Endothelial cell (in vitro differentiated cells): ENCODE measurements at places on chromosomes 4 and X.
A peak's percentile ranks its signal among the peaks of the same experiment; 100 is the strongest.

- peak; percentile 37 for DNase-seq
Observed at GRCh38 chrX:111869639-111870034, 6.3 kb upstream of the TRPC5OS start.

DNA sequence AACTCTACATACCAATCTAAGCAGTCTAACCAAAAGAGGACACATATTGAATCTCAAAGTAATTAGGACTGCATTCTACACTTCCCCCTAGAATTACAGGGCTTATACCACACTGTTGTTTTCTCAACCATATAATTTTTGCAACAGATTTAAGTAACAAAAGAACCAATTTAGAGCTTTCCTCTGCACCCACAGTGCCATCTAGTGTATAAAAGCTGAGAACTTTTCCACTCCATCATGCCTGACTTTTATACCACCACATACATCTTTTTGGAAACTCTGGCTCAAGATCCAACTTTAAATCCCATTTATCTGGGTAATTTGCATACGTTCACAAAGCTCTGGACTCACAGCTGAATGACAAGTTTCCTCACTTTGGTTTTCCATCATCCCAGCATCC lies 99.5 kb downstream of the EFHC2 start:
- DNase-seq: no peak

- no peak for DNase-seq
Observed at GRCh38 chr4:100929135-100929534, 411.3 kb upstream of the EMCN start.

- no peak for DNase-seq
Observed at GRCh38 chr4:87171944-87172343, 48.5 kb downstream of the KLHL8 start.

DNA sequence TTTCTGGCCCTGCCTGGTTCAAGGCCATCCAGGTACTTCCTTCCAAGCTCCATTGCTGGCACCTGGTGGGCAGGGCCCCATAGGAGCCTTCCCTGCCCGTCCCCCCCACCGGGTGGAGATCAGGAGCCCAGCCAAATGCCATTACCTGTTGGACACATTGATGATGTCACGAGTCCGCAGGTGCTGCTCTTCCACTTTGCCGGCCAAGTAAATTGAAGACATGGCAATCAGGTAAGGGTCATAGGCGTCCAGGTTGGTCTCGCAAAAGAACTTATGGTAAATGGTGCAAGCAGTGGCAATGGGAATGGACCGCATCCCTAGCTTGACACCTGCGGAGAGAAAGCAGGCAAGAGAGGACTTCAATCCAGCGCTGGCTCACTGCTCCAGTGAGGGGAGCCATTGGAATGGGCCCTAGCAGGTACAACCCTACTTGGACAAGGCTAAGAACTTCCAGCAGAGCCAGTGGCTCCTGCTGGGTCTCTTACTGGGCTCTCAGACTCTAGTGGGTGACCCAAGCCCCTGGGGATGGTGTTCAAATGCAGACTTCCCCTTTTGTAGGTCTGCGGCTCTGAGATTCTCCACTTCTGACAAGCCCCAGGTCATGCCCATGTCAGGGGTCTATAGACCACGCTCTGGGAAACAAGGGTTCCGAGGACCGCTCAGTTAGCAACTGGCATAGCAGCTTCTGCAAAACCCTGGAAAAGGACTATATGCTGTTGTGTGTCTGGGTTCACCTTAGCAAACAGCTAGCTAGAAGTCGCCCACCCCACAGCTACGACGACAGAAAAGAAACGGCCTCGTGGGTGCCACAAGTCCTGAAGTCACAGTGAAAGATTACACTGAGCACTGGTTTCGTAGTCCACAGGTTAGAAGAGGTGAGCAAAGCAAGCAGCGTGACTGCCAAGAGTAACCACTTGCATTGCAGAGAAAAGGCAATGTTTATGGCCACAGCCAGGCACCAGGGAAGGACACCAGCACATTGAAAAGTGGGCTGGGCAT lies 2.8 kb downstream of the CCNQ start:
- DNase-seq: no peak

DNA sequence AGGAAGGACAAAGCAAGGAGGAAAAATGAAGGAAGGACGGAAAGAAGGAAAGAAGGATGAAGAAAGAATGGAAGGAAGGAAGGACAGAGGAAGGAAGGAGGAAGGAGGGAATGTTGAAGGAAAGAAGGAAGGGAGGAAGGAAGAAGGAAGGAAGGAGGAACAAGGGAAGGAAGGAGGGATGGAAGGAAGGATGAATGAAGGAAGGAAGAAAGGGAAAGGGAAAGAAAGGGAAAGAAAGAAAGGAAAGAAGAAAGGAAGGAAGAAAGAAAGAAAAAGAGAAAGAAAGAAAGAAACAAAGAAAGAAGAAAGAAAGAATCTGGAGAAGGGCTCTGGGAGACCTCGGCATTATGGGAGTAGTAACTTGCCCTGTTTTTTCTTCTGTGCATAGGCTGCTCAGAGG lies 70.8 kb upstream of the SHISA3 start:
- DNase-seq: no peak

DNA sequence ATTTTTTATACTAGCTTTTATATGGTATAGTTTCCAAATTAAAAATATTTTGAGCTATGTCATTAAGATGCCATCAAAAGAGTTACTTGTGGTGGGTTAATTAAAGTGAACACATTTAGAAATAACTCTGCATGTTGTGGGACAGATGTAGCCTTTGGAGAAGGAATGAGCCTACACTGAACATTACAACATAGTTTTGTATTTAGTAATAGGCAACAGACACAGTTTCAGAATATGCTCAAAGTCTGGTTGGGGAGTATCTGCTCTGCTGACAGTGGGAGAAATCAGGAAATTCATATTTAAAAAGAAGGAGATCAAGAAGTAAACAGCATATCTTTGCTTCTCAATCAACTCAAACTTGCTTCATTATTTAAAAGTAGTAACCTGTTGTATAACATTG lies 23.7 kb downstream of the EMCN start:
- DNase-seq: no peak

DNA sequence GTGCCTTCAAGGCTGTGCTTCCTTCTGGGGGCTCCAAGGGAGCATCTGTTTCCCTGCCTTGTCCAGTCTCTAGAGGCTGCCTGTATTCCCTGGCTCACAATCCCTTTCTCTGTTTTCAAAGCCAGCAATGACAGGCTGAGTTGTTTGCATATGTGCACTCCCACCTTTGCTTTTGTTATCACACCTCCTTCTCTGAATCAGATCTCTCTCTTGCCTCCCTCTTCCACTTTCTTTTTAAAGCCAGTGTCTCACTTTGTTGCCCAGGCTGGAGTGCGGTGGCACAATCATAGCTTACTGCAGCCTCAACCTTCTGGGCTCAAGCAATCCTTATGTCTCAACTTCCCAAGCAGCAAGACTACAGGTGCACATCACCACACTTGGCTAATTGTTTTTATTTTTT lies 37.1 kb upstream of the LEF1 start:
- no peak for DNase-seq

- no peak for DNase-seq
Observed at GRCh38 chr4:46081674-46082073, 42.2 kb downstream of the GABRG1 start.

- no peak for DNase-seq
Observed at GRCh38 chrX:17674601-17675000, 62.7 kb upstream of the SCML1 start.

- no peak for DNase-seq
Observed at GRCh38 chr4:112910109-112910736, 139.2 kb upstream of the ANK2 start.

- DNase-seq: no peak
Observed at GRCh38 chr4:89298788-89299152, 8.8 kb downstream of the GPRIN3 start.

DNA sequence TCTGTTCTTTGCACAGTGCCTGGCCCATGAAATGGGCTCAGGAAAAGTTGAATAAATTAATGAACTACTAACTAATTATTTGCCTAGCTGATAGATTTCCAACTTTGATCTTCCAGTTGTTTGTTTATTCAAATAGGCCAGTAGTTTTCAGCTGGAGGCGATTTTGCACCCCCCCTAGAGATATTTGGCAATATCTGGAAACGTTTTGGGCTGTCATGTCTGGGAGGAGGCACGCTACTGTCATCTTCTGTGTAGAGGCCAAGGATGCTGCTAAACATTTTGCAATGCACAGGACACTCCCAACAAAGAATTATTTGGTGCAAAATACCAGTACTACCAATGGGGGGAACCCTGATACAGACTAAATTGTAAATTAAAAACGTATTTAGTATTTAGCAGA lies 81.9 kb downstream of the VCX2 start:
- DNase-seq: no peak

GRCh38 chrX:100447655-100448397 lies 37.8 kb upstream of the PCDH19 start:
- DNase-seq: peak; percentile 47

GRCh38 chr4:129668092-129668491 lies 572.1 kb downstream of the C4orf33 start:
- no peak for DNase-seq

- no peak for DNase-seq
Observed at GRCh38 chr4:67452100-67452845, 93.0 kb downstream of the CENPC start.

GRCh38 chr4:123588631-123589241 lies 192.1 kb downstream of the SPRY1 start:
- no peak for DNase-seq

GRCh38 chr4:119310826-119311225 lies 11.1 kb downstream of the FABP2 start:
- no peak for DNase-seq

DNA sequence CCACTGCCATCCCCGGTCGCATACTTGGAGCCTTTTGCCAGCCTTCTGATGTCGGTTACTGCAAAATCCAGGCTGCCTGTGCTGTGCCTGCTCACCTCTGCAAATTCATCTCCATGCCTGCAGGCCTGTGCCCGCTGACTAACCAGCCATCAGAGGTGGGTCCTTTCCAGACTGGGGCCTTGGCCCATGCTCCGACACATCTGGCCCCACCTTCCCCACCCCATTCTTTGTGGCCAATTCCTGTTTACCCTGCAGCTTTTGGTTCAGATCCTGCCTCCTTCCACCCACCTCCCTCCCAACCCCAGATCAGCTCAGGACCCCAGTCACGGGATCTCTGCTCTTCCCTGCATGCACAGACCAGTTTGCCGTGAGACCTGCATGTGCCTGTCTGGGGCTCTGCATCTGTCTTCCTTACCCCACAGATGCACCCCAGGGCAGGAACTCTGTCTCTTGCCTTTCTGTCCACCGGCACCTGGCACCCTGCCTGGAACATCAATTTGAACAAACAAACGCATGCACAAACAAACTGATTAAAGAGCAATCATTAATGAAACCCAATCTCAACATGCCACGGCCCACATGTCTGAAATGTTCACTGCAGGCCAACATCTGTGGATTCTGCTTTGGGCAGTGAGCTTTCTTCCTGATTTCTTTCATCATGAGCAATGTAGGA lies 112.8 kb upstream of the PSAPL1 start:
- DNase-seq: no peak

DNA sequence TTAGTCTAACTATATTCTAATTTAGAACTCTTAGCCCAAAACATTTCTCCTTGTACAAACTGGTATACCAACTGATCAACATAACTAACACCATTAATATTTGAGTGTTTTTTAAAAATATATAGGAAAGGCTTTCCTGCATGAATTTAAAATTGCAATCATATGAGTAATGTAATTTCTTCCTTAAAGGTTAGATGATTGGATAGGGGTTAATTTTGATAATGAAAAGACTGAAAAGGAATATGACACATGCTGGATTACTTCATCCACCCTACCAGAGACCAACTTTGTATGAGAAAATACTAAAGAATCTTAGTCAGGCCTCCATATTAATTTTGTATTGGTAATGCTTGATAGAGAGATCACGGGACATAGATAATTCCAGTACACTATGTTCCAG lies 25.1 kb upstream of the PLS3 start:
- DNase-seq: no peak

- no peak for DNase-seq
Observed at GRCh38 chr4:156638925-156639605, 332.5 kb downstream of the PDGFC start.

DNA sequence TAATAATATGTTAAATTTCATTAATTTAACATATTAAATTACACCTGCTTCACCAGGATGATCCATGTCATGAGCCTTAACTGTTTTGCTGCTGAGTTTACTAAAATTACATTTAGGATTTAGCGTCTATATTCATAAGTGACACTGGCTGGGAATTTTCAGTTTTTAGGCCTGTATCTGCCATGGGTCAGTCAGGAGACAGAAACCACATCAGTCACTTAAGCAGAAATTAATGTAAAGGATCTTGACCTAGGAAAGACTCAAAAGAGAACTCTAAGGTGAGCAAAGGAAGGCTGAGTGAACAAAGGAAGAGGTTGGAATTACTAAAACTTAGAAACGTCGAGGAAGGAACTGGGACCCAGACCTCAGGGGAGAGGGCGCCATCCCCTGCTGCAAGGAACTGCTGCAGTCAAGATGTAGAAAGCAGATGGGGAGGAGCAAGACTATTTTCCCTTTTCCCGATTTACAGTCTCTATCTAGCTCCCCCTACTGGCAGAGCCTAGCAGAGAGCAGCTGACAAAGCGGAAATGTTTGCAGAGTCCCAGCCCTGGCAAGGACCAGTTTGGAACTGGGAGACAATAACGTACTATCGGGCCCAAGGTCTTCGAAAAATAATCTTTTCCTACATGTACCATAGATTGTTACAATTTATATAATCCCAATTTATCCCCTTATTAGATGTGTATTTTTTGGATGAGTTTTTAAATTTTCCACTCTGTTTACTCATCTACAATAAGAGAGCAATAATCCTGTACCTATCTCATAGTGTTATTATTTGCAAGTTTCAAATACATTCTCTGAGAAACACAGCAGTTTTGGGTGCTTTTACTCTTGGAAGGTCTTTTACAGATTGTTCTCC lies 22.6 kb upstream of the RBBP7 start:
- DNase-seq: peak; percentile 65

- no peak for DNase-seq
Observed at GRCh38 chr4:120353235-120353634, 286.6 kb upstream of the MAD2L1 start.

- no peak for DNase-seq
Observed at GRCh38 chr4:81196126-81196650, 18.8 kb downstream of the PRKG2 start.

- peak; percentile 5 for DNase-seq
Observed at GRCh38 chr4:31370866-31371465, 650.8 kb downstream of the PCDH7 start.

GRCh38 chr4:137408527-137409177 lies 123.6 kb downstream of the PCDH18 start:
- no peak for DNase-seq

DNA sequence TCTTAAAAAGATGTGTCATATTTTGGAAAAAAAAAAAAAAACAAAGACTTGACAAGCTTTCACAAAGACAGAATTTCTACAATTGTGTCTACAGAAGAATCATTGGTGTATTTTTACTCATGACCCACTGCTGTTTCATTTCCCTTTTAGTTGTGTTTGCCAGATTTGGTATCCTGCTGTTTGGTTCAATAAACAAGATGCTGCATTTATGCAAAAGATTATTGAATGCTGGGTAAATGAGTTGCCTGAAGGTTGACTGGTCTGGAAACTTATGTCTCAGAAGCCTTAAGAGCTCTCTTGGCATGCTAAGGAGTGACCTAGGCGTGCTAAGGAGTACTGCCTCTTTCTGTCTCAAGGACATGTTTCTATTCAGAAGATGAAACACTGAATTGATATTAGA lies 64.9 kb upstream of the NPY2R start:
- no peak for DNase-seq

- DNase-seq: no peak
Observed at GRCh38 chr4:53847965-53848364, 216.4 kb downstream of the CHIC2 start.

- no peak for DNase-seq
Observed at GRCh38 chrX:54494166-54494988, 1.7 kb downstream of the FGD1 start.
